ENCODE measurements at places on chromosomes 1 and 21.

- DNase-seq: no peak
Observed at GRCh38 chr1:180428782-180429695, 73.3 kb downstream of the ACBD6 start.

DNA sequence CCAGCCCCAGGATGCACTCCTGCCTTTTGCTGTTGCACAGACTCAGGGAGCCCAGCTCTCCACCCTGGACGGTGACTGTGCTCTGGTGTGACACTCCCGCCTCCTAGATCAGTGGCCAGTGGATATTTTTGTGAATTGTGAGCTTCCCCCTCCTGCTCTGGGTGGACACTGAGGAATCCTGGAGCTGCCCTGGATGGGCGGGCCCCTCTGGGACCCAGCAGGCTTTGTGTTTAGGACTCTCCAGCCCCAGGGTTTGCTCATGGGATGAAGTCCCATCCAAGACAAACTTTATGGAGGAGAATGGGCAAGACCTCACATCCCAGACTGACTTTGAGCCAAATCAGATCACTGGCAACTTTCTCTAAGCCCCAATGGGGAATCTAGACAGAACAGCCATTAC lies 16.1 kb downstream of the SLC6A9 start:
- no peak for DNase-seq

DNA sequence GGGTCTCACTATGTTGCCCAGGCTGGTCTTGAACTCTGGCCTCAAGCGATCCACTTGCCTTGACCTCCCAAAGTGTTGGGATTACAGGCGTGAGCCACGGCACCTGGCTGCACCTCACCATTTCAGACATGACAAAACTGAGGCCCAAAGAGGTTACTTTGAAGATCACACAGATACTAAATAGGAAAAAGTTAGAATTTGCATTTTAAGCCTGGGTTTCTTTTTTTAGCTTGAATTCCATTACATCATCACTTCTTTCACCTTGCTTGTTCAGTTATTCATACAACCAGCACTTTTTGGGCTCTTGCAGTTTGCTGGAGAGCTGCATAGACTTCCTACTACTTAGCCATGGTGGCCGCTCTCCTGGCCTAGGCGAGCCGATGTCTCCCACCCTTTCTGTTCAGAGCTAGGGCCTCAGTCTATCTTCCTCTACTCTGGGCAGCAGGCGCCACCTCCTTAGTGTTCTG lies 16.3 kb upstream of the CD2 start:
- no peak for DNase-seq

DNA sequence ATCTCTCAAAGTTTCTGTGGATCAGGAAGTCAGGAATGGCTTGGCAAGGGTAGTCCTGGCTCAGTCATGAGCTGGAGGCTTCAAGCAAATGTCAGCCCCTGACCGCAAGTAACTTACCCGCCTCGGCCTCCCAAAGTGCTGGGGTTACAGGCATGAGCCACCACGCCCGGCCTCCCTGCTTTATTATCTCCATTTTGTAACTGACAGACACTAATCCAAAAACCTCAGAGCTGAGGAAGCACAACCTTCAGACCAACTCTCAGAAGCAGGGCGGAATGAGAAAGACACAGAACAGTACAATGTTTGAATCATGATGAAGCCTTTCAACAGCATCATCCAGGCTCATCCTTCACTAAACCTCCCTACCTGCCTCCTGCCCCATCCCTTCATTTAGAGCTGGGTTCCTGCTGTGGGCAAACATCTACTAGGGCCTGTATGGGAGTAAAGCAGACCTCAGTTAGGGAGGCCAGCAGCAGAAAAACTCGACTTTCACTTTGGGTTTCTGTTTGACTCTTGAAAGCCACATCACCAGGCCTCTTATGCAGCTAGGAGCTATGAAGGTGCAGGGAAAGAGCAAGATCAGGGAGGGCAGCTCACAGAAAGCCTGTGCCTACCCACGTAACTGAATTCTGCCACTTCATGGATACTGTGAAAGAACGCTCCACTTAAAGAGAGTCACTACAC lies 84.4 kb upstream of the RAB4A start:
- no peak for DNase-seq

DNA sequence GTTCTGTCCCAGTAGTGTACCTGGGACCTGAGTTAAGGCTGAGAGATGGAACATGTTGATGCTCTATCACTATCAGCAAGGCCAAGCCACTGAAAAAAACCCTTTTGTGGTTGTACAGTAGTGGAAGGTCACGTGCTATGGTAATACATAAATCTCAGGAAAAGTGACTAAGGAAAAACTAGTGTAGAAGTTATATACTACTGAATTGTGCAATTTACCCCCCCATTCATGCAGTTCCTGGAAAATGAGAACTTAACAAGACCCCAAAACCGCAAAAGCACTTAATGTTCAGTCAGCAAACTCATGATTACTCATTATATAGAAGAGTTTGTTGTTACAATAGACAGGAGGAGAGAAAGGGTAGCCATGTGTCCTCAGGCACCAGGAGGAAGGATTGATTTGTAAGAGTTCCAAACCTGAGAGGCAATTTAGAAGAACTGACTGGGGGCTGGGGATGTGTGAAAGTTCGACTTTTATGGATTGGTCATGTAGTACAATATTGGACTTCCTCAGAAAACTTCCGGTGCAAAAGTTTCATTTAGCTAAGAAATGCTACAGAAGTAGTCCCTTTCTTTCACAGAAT lies 91.6 kb downstream of the RGL1 start:
- no peak for DNase-seq

- DNase-seq: peak; percentile 26
Observed at GRCh38 chr1:215567491-215568298, 591 bp downstream of the KCTD3 start.

DNA sequence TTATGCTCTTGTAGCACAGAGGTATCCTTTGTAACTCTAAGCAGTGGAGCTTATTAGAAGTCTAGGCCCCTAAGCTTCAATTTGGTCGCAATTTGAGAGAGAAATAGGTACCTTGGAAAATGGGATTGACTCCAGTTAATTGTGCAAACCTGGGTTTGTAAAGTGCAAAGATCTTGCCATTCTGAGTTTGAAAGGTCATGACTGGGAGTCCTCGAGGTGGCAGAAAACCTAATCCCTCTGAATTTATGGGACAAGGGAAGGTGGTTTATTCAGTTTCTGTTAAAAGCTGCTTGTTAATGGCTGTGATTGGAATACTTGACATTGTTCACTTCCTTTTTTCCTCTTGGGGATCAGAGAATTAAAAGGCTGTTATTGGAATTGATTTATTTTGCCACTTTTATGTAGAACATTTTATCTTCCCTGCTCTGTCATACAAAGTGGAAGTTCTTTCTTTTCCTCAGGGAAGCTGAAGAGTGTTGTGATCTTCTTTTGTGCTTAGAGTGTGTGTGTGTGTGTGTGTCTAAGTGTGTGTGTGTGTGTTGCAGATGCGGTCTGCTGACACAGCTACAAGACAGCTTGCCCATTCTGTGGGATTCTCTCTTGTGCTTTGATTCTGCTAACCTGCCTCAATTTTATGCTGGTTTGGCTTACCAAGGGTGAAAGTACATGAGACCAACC lies 144.5 kb downstream of the SPATA46 start:
- no peak for DNase-seq

DNA sequence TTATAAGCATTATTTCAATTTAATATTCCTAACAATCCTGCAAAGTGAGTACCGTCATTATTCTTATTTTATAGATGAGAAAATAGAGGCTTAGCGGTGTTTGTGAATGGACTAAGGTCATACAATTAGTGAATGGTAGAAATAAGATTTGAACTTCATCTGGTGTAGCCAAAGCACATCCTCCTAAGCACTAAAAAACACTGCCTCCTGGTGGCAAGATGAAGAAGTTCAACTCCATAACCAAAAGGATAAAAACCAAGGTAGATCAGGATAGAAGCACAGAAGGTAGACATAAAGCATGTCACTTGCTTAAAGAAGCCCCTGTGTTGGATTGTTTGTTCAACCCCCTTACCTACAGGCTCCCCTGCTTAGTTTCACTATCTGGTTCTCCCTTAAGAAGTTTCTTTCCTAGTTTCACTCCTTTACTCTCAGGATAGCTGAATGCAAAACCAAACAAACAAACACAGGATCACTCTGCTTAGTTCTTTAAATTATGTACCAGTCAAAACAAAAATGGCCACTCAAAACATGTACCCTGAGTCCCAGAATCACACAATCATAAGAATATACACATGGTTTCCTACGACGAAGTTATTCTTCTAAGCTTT lies 12.7 kb upstream of the AIM2 start:
- DNase-seq: no peak

DNA sequence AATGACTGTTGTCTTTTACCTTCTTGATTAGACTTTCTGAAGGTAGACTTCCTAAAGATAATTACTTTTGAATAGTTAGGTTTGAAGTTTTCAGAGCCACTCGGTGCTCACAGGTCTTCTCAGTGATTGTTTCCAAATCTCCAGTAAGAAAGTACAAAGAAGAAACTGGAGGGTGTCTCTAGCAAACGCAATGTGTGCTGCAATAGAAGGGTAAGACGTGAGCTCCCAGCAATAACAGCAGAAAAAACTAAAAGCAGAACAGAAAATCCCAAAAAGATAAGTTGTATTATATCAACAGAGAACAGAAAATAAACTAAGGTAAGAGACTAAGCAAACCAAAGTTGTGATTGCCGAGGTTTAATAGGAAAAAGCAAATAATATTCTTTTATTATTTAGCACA lies 1.8 kb downstream of the CTTNBP2NL start:
- DNase-seq: no peak

DNA sequence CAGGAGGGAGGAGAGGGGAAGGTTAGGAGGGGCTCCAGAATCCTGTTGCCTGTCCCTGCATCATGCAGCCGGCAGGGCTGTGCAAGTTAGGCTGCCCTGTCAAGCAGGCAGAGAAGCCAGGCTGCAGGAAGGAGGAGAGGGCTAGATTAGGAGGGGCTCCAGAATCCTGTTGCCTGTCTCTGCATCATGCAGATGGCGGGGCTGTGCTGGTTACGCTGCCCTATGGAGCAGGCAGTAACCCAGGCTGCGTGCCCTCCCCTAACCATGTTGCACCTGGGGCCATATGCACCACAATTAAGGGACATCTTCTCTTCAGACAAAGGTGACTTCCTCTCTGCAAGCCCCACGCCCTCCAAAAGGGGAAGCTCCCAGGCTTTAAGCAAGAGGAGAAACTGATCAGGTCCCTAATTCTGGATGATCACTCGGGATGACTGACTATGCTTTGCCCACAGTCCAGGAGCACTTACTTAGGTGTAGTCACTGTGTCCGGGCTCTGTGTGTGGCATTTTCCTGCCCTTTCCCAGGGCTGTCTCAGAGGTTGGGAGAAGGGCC lies 457.4 kb downstream of the SETD4 start:
- DNase-seq: no peak

DNA sequence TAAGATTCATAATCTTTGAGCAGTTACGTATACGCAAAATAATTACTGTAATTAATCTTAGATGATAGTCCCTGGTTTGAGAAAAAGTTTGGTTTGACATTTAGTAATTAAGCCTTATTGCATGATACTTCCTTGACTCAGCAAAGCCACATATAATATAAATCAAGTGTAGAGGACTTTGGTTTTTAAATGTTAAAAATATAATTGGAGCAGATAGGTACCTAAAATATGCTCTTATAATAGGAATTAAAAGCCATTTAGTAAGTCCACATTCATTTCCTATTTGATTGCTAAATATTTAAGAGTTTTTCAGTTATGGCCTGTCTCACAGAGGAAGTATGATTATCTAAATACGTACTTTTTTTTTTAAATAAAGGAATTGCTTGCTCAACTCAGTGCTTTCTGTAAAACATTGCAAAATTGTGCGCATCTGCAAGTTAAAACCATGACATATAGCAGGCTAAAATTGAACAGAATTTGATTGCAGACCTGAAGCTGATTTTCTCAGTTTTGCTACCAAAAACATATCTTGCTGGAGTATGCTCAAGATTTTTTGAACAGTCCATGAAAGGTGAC lies 20.4 kb downstream of the RPE65 start:
- DNase-seq: no peak

DNA sequence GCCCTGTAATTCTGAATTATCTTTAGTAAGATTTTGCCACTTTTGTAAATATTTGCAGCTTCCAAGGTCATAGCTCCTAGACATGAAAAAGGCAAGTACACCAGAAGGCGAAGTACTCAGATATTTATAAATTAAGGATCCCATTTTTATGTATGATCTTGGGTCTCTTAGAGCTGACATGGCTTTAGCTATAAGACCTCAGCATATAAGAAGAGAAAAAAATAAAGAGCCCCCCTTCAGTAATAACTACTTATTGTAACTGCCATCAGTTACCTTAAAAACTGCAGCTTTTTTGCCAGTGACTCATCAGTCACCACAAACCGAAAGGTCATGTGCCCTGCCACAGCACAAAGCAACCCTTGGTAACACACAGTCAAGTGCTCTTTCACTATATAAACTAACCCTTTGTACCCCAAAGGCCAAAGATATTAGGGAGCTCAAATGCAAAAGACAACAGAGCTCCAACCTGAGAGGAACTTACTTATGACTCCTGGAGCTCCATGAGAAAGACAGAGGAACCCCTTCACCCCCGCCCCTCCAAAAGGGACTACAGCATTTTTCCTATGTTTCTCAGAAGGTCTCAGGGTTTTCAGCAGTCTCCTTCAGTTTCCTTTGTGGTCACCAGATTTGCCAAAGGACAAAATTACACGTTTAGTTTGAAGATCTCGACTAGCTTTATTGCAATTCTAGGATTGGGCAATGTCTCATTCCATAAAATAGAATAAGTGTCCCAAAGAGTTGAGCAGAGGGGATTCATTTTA lies 219.8 kb upstream of the DUSP10 start:
- DNase-seq: no peak

- DNase-seq: no peak
Observed at GRCh38 chr1:9093581-9093980, 24.1 kb upstream of the SLC2A5 start.

- DNase-seq: no peak
Observed at GRCh38 chr1:159823406-159823805, 3.3 kb upstream of the SLAMF8 start.

GRCh38 chr1:226711976-226712741 lies 26.9 kb downstream of the ITPKB start:
- DNase-seq: no peak

DNA sequence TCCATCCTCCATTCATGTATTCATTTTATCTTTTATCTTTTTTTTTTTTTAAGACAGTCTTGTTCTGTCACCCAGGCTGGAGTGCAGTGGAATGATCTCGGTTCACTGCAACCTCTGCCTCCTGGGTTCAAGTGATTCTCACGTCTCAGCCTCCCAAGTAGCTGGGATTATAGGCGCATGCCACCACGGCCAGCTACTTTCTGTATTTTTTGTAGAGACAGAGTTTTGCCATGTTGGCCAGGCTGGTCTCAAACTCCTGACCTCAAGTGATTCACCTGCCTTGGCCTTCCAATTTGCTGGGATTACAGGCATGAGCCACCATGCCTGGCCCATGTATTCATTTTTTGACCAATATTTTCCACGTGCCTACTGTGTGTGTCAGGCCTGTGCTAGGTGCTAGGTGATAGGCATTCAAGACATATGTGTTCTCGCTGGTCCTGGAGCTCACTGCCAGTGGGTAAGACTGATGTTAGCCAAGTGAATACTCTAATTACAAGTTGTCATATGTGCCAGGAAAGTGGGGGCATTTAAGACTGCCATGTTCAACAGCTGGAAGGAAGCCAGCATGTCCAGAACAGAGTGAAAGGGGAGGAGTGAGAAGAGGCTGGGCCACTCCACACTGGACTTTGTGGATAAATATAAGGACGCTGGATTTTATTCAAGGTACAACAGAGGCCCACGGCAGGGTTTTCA lies 5.3 kb upstream of the CELSR2 start:
- DNase-seq: no peak

GRCh38 chr1:223840254-223840653 lies 5.5 kb downstream of the TP53BP2 start:
- DNase-seq: no peak

Measured in spinal cord (tissue), 10 donors.